Endothelial cell (in vitro differentiated cells): ENCODE measurements at places on chromosomes 5 and 9.

DNA sequence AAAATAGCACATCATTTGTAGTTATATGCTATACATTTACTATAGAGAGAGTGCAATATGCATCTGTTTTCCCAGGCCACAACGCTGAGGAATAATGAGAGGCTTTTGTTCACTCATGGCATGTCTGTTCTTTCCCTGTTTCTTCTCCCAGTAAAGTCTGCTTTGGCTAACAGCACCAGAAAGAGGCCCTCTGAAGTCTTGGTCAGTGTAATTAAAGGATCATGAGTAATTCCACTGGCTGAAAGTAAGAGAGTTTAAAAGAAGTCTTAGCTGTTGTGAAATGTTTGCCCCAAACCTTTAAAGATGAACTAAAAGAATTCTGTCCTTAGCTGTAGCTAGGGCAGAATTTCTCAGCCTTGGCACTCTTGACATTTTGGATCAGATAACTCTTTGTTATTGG lies 228.8 kb downstream of the TLE4 start:
- DNase-seq, result no peak
- H3K36me3 ChIP-seq, result no peaks in the 10 kb centered on the region
- no peaks in the 10 kb centered on the region for H3K27me3 ChIP-seq
- no peak overlapping the region for H3K27ac ChIP-seq
- H3K4me3 ChIP-seq, result no peak overlapping the region
- no peaks in the 10 kb centered on the region for H3K4me1 ChIP-seq

- DNase-seq, result no peak
- H3K27ac ChIP-seq, result no peak overlapping the region
- peaks cover 2% of the 10 kb centered on the region for H3K27me3 ChIP-seq
Measured at GRCh38 chr5:169740435-169740834, 103.4 kb downstream of the DOCK2 start.

DNA sequence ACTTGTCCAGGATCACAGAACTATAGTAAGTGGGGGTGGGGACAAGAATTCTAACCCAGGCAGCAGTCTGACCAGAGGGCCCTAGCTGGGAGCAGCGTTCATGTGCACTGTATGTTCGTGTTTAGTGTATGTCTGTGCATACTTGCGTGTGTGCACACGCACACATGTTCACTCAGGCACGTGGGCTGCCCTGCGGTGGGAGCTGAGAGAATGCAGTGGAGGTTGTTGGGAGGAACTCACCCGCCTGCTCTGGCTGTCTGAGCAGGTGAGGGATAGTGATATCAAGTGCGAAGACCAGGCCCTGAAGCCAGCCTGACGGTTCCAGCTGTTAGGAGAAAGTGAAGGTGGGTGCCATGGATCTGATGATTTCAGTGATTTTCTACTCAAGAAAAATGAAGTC lies 942 bp downstream of the DCANP1 start:
- H3K27me3 ChIP-seq, result peaks cover 3% of the 10 kb centered on the region
- DNase-seq, result no peak
- H3K27ac ChIP-seq, result no peak overlapping the region
- peaks cover 21% of the 10 kb centered on the region for H3K4me1 ChIP-seq

DNA sequence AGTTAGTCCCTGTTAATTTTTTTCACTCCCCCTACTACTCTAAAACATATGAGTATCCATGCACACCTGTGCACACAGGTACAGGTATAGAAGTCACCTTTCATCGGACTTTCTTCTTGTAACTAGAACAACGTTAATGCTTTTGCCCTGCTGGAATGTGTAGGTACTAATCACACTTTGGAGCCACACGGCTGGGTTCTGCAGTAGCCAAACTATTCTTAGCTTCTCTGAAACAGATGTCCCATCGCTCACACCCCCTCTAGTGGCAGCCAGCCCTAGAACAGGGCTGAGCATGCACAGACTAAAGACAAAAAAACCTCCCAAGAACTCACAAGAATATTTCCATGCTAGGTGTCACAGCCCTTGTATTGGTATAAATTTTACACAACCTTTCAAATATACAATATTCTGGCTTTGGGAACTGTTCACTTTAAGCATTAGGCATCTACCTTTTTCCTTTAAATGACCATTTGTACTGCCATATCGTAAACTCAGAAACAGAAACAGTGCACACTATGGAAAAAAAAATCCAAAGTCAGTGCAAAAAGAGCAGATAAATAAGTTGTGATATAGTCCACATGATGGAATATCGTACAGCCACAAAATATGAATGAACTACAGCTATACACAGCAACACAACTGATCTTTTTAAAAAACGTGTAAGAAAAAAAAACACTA lies 64.0 kb downstream of the RETREG1 start:
- peaks cover 2% of the 10 kb centered on the region for H3K27me3 ChIP-seq
- no peaks in the 10 kb centered on the region for H3K36me3 ChIP-seq
- no peaks in the 10 kb centered on the region for H3K4me1 ChIP-seq
- no peak overlapping the region for H3K27ac ChIP-seq

DNA sequence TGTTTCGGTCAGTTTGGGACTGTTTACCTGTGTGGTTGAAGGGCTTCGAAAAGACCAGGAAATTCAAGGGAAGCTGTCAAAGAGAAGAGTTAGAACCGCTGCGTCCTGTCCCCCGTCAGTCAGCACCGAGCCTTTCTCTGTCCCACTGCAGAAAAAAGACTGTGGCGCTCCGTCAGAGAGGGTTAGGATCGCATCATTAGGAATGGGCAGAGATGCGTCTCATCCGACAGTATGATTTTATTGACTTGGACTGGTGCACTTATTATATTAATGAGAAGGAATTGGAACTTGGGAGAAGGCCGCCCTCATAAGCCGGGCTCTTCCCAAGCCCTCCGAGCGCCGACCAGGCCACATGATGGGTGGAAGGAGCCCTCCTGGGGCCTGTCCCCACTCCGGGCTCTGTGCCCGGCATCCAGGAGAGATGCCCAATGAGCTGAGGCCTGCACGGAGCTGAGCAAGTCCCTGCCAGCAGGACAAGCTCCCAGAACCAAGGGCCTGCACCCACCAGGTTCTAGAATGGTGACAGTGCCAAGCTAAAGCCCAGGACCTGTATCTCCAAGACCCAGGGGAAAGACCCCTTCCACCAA lies 71.5 kb downstream of the NEK6 start:
- peaks cover 10% of the 10 kb centered on the region for H3K36me3 ChIP-seq
- peaks cover 11% of the 10 kb centered on the region for H3K27me3 ChIP-seq
- peaks cover 3% of the 10 kb centered on the region for H3K4me1 ChIP-seq
- no peak for DNase-seq
